ENCODE measurements at places on chromosomes 6 and 20.

DNA sequence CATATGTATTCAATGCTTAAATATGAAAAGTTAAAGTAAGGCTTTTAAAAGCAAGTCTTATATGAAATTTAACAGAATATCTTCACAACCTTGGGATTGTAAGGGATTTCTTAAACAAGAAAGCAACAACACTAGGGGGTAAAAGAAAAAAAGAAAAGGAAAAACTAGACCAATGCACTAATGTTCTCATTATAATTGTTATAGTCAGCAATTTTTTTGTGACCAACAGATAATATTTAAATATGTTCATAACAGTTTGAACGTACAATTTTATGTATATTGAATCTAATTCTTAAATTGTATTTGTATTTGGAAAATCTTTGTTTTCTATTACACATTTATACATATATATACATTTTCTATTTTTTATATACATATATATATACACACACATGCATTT lies 1397.8 kb upstream of the ADGRB3 start:
- no peak for DNase-seq

DNA sequence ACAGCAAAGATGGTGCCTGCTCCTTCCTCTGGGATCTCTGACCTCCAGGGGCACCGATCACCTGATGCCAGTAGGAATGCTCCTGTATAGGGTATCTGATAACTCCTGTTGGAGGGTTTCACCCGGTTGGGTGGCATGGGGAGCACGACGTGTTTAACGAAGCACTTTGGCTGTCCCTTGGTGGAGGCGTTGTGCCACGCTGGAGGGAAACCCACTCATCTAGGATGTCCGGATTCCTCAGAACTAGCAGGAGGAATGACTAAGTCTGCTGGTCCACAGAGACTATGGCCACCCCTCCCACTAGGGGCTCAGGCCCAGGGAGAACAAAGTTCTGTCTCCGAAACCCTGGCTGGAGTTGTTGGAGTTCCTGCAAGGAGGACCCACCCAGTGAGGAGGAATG lies 1624.4 kb downstream of the GRIK2 start:
- DNase-seq = no peak

DNA sequence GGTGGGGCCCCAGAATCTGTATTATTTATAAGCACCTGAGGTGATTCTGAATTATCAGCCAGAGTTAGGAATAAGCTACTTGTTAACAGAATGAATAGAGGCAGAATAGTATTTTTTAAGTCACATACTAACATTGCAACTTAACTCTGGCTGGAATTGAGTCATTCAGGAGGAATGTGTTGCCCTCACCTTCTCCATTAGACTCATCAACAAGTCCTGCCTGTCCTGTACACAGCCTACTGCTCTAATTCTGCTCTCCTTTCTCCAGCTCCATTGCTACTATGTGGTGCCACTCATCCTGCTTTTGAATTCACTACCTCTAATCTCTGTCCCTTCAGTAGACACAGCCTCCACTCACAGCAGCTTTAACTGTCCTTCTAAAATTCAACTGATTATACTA lies 669.4 kb downstream of the DHX35 start:
- no peak for DNase-seq

- DNase-seq = no peak
These were observed 123.8 kb upstream of the MYLIP start for GRCh38 chr6:16004934-16005679.

- no peak for DNase-seq
These were observed 559.6 kb upstream of the NRSN1 start for GRCh38 chr6:23566418-23566817.

DNA sequence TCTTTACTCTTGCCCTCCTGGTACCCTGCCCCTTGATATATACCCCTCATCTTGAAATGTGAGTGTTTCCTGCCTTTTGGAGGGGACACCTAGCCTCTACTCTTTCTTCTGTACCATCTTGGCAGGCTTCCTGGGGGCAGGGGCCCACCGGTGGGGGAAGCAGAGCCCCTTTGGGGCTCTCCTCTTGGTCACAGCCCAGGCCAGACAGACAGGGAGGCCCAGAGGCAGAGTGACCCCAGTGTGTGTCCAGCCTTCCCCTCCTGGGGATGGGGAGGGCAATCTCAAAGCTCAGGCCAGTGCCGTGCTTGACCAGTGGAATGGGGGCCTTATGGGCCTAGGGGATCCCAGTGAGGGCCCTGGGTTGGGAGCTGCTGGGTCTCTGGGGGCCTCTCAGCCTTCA lies 3.6 kb downstream of the ADAM33 start:
- no peak for DNase-seq

- DNase-seq = no peak
These were observed 306.4 kb downstream of the CDKAL1 start for GRCh38 chr6:20840675-20841074.

- no peak for DNase-seq
These were observed 336.0 kb downstream of the SYNE1 start for GRCh38 chr6:152301021-152301764.

DNA sequence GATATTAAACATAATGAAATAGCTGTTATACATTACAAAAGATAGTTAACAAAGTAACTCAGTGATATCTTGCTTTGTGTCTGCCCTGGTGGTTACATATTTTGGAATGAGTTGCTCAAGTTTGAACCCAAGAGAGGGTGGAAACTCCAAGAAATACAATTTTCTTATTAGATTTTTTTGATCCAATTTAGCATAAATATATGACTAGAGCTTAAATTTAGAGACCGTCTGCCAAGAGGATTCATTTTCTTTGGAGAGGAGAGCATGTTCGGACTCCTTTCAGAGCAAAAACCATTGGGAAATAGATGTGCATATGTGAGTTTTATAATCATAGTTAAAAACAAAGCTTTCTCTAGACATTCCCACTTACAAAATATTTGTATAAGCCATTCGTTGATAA lies 353.4 kb downstream of the EPM2A start:
- DNase-seq = no peak

DNA sequence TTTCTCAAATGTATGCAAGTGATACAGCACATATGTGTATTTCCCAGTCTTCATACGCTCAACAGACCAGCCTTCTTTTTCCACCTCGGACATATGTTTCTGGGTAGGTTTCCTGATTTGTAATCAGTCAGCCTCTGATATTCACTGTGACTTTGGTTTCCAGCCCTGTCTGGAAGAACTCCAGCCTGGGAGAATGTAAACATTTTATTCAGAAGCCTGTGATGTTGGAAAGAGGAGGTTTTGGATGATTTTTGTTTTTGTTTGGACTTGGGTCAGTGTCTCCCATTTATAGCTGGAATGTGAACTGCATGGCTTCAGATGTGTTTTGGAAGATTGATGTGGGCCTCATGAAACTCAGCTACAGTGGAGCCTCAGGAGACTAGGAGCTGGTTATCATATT lies 172.2 kb upstream of the CENPW start:
- DNase-seq = no peak

DNA sequence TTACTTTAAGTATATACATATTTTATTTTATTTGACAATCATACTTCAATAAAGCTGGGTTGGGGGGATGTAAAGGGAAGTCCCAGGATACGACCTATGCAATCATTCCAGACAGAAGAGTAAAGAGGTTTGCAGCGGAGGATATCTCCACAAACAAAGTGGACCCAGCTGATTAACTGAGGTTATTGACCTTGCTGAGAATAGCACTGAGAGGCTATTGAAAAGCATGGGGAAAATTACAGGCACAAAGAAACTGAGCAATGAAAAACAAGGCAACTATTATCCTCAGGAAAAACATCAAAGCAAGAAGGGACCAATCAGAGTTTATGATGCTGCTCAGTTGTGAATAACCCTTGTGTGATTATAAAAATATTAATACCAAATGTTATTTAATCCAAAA lies 32.6 kb downstream of the SERPINB1 start:
- DNase-seq = no peak

DNA sequence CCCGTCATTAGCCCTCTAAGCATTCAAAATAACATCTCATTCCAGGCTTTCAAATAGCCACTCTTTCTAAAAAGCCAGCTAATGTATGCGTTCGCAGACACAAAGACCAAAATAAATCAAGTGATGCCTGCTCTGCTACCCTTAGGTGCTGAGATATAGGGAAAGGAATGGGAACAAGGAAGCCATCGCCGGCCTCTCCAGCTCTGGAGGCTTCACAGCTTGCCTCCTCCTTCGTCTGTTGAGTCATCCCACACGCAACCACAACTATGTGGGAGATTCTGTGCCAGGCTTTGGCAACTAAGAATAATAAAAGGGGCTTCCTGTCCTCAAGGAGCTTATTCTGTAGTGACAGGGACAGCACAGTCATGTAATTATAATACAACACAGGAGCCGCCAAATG lies 27.3 kb upstream of the SLC22A23 start:
- no peak for DNase-seq
